ENCODE measurements at places on chromosomes 12 and 14. TPM values are rescaled to one million over a fixed set of nuclear protein-coding genes. Genes with fewer than 3 reads are reported as not detected.

Gene CHFR
- 9.3 TPM for total RNA-seq

Gene OR4E2
- total RNA-seq, result not detected

Gene LGR5
- total RNA-seq, result 4.9 TPM

Gene TC2N
- 1.5 TPM for total RNA-seq

Gene HOXC13
- total RNA-seq, result not detected

Gene PXMP2
- 18.6 TPM for total RNA-seq

Gene RAPGEF3
- total RNA-seq, result 14.7 TPM

Gene PPP4R3A
- 60.3 TPM for total RNA-seq

Gene SLC38A4
- 9.2 TPM for total RNA-seq

Gene C1R
- 63.2 TPM for total RNA-seq

DNA sequence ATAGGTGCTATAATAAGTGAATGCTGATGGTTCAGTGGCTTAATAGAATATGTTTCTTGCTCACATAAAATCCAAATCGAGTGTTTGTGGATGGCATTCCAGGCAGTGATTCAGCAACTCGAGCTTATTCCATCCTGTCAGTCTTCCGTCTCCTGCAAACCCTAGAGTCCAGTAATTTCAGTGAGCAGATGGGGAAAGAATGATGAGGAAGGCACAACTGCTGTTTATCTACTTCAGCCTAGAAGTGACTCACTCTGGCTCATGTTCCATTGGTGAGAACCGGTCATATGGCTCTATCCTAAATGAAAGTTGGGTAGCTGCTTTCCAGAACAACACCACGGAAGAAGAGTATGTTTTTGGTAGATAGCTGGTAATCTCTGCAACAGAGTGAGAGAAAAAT is 421.8 kb upstream of the PDE3A start:
- DNase-seq, result no peak

DNA sequence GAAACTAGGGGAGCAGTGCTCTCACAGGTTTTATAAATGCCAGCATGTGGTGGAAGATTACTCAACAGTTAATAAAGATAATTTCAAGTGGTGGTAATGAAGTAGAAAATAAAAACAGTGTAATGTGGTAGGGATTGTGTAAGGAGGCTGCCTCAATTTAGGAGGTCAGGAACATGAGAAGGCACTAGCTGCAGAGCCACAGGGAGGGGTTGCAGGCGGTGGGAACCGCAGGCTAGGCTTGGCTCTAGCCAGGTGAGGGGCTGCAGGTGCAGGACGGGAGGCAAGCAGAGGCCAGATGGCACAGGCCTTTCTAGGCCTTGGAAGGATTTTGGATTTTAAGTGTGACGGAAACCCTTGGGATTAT is 768 bp downstream of the METTL25 start:
- DNase-seq, result peak; percentile 50

- no peak for DNase-seq
Observed at GRCh38 chr14:69928111-69928523, 48.9 kb downstream of the SMOC1 start.

DNA sequence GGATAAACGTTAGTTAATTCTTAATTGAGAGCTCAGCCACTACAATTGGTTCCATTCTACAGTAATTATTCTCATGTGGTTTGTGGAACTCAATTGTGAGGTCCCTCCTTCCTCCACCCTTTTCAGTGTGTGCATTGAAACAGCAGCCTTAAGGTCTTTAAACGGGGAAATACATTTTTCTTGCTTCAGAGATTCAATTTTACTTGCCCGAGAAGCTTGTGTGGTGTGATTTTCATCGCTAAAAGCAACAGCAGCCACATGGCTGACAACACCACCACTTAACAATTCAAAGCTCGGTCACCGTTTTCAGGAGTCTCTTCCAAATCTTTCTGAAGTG is 733 bp upstream of the PPFIBP1 start:
- DNase-seq, result no peak

DNA sequence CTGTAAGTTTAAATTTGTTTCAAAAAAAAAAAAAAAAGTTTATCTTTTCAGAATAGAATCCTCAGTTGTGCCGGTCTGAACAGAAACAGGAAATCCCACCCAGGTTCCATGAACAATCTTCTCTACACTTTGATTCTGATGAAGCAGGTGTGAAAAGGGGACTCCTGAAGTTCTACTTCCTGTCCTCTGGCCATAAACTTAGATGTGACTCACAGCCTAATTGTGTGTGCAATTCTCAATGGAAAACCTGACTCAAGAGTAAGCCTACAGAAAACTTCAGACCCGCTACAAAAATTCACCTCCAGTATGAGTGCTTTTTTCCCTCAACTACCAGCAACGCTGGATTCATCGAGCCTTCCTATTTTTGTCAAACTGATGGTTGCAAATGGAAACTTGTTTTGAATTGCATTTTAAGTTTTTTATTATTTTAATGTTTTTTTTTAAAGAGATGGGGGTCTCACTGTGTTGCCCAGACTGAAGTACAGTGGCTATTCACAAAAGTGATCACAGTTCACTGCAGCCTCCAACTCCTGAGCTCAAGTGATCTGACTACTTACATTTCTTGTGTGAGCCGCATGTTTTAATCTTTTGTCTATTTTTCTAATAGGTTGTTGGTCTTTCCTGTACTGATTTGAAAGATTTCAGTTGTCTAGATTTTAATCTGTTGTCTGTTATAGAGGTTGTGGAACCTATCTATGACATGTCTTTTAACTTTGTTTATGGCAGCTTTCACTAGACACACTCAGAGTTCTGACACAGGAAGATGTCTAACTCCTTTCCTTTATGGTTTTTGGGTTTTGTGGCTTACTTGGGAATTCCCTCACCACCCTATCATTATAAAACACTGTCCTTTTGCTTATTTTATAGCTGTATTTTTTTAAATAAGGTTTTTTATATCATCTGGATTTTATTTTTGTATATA is 37.6 kb downstream of the ATG14 start:
- no peak for DNase-seq

- DNase-seq, result no peak
Observed at GRCh38 chr14:24315243-24315806, 4.0 kb downstream of the LTB4R start.

GRCh38 chr12:47574252-47575021 is 131.4 kb downstream of the RPAP3 start:
- DNase-seq, result no peak

GRCh38 chr12:45773747-45774146 is 44.2 kb downstream of the ARID2 start:
- no peak for DNase-seq

DNA sequence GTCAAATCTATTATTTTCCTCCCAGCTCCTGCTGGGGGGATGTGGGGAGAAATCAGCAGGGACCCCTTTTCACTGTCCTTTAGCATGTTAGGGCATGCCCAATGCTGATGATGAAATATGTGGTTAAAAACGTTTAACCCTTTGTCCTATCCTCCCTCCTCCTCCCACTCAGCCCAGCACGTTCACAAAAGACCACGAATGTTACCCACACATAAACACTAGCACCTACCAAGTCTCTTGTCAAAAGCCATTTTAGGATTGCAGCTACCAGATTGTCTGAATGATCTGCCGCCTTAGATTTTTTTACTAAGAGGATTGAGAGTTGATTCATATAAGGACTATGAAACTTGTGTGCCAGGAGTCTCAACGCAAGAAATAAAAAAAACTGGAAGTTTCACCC is 70.4 kb downstream of the TBK1 start:
- DNase-seq, result no peak

- DNase-seq, result peak; percentile 79
Observed at GRCh38 chr12:62684570-62685295, 218.1 kb downstream of the MON2 start.

DNA sequence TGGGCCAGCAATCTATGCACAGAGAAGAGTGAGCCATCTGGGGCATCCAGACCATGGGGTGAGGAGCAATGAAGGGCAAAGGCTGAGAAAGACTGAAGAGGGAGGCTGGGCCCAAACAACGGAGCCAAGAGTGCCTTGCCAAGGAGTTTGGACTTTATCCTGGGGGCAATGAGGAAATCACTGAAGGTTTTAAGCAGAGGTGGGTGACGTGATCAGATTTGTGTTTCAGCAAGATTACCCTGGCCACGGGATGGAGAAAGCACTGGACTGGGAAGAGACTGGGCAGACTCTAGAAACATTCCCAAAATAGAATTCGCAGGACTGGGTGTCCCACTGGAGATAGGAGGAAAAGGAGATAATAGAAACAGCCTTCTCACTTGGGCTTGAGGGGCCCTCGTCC is 65.3 kb downstream of the DPF3 start:
- DNase-seq, result no peak

GRCh38 chr14:95163132-95163531 is 5.8 kb upstream of the DICER1 start:
- DNase-seq, result no peak

- no peak for DNase-seq
Observed at GRCh38 chr12:29287622-29288021, 93.3 kb downstream of the ERGIC2 start.

DNA sequence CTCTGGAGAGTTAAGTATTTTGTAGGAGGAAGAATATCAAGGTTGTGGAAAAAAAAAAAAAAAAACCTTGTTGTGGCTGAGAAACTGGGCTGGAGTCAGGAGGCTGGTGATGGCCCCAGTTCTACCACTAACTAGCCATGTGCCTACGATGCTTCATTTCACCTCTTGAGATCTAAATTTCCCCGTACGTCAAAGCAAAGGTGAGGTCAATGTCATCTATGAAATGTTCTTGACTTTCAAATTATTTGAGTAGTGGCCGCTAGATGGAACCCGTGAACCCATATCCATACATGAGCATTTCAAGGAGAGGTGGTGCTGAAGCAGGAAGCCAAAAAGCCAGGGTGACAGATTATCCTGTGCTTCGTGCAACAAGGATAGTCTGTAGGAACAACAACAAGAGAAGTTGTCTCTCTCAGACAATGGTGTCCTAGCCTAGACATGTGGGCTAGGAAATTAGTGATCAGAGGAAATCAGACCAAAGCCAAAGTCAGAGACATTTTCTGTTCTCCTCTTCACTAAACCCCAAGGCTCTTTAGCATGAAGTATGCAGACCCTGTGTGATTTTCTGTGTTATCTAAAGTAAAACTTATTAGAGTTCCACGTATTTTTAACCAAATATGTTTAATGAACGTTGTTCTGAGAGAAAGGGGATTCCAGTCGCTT is 95.5 kb upstream of the ETV6 start:
- DNase-seq, result no peak

GRCh38 chr12:51869931-51870330 is 18.0 kb upstream of the ANKRD33 start:
- DNase-seq, result no peak

DNA sequence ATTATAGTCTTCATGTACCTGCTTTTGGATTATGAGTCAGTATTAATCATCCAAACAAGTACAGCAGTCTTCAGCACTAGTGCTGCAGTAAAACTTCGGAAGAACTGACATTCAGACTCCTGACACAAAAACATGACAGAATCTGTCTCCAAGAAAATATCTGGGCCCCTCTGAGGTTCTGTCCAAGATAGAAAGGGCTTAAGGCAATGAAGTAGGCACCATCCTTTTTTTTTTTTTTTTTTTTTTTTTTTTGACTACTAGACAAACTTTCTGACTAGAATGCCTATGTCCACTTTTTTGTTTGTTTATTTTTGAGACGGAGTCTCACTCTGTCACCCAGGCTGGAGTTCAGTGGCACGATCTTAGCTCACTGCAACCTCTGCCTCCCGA is 112.5 kb downstream of the MED13L start:
- DNase-seq, result no peak
